Frontal cortex (tissue), 4 donors: ENCODE measurements at places on chromosomes 16 and 17. TPM values are rescaled to one million over a fixed set of nuclear protein-coding genes. Genes with fewer than 3 reads are reported as not detected.

HS3ST3A1 gene
- 0.41 TPM for total RNA-seq

CLDN6 gene
- 0.41 TPM for total RNA-seq

KRT36 gene
- not detected for total RNA-seq

MEOX1 gene
- 0.41 TPM for total RNA-seq

ENDOV gene
- total RNA-seq = 13.9 TPM

OR4D1 gene
- under 0.01 TPM for total RNA-seq

C16orf89 gene
- total RNA-seq = 3.3 TPM

PLA2G10 gene
- total RNA-seq = not detected
